ENCODE measurements at places on chromosomes 7 and 10. TPM values are rescaled to one million over a fixed set of nuclear protein-coding genes. Genes with fewer than 3 reads are reported as not detected.

- DNase-seq: no peak
- H3K4me3 ChIP-seq: no peak overlapping the region
- no peak overlapping the region for H3K27ac ChIP-seq
- H3K36me3 ChIP-seq: no peaks in the 10 kb centered on the region
These were observed 214.7 kb downstream of the FRMD4A start for GRCh38 chr10:14116021-14116420.

GRCh38 chr7:17773289-17773626, 167.0 kb downstream of the SNX13 start:
- H3K4me1 ChIP-seq: peaks cover 43% of the 10 kb centered on the region
- H3K27me3 ChIP-seq: no peaks in the 10 kb centered on the region
- no peaks in the 10 kb centered on the region for H3K36me3 ChIP-seq
- no peak overlapping the region for H3K4me3 ChIP-seq
- peak overlapping the region; percentile 70 for H3K27ac ChIP-seq

DNA sequence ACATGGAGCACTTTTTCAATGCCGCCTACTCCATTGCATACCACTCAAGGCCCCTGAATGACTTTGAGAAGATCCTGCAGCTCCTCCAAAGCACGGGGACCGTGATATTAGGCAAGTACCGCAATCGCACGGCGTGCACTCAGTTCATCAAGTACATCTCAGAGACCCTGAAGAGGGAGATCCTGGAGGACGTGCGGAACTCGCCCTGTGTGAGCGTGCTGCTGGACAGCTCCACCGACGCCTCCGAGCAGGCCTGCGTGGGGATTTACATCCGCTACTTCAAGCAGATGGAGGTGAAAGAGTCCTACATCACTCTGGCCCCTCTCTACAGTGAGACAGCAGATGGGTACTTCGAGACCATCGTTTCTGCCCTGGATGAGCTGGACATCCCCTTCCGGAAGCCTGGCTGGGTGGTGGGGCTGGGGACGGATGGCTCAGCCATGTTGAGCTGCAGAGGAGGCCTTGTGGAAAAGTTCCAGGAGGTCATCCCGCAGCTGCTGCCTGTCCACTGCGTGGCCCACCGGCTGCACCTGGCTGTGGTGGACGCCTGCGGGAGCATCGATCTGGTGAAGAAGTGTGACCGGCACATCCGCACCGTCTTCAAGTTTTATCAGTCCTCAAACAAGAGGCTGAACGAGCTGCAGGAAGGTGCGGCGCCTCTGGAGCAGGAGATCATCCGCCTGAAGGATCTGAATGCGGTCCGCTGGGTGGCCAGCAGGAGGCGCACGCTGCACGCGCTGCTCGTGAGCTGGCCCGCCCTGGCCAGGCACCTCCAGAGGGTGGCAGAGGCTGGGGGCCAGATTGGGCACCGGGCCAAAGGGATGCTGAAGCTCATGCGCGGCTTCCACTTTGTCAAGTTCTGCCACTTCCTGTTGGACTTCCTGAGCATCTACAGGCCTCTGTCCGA, 12.7 kb upstream of the ATP6V0E2 start:
- no peak overlapping the region for H3K4me3 ChIP-seq
- no peak overlapping the region for H3K27ac ChIP-seq
- H3K4me1 ChIP-seq: peaks cover 10% of the 10 kb centered on the region
- H3K27me3 ChIP-seq: no peaks in the 10 kb centered on the region
- no peak for DNase-seq

- H3K36me3 ChIP-seq: no peaks in the 10 kb centered on the region
- DNase-seq: no peak
These were observed 185.7 kb downstream of the XPNPEP1 start for GRCh38 chr10:109737626-109738025.

GRCh38 chr10:16857419-16857818, 40.2 kb upstream of the RSU1 start:
- no peak overlapping the region for H3K27ac ChIP-seq
- H3K4me1 ChIP-seq: no peaks in the 10 kb centered on the region
- no peak overlapping the region for H3K4me3 ChIP-seq
- H3K36me3 ChIP-seq: no peaks in the 10 kb centered on the region
- no peak for DNase-seq
- no peaks in the 10 kb centered on the region for H3K27me3 ChIP-seq

GRCh38 chr7:143947111-143947510, 7.5 kb upstream of the OR2F1 start:
- H3K27ac ChIP-seq: no peak overlapping the region
- no peaks in the 10 kb centered on the region for H3K27me3 ChIP-seq
- H3K36me3 ChIP-seq: no peaks in the 10 kb centered on the region
- DNase-seq: no peak
- no peak overlapping the region for H3K4me3 ChIP-seq

DNA sequence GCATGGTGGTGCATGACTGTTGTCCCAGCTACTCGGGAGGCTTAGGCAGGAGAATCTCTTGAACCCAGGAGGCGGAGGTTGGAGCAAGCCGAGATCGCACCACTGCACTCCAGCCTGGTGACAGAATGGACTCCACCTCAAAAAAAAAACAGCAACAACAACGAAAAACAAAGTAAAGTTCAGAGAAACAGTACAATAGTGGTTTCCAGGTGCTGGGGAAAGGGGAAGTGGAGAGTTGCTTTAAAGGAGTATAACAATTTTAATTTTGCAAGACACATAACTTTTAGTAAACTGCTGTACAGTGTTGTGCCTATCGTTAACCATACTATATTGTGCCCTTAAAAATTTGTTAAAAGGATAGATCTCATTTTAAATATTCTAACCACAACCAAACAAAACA, 662.7 kb upstream of the POT1 start:
- H3K36me3 ChIP-seq: no peaks in the 10 kb centered on the region
- no peak for DNase-seq
- no peaks in the 10 kb centered on the region for H3K27me3 ChIP-seq
- H3K4me1 ChIP-seq: no peaks in the 10 kb centered on the region
- no peak overlapping the region for H3K4me3 ChIP-seq
- H3K27ac ChIP-seq: no peak overlapping the region

DNA sequence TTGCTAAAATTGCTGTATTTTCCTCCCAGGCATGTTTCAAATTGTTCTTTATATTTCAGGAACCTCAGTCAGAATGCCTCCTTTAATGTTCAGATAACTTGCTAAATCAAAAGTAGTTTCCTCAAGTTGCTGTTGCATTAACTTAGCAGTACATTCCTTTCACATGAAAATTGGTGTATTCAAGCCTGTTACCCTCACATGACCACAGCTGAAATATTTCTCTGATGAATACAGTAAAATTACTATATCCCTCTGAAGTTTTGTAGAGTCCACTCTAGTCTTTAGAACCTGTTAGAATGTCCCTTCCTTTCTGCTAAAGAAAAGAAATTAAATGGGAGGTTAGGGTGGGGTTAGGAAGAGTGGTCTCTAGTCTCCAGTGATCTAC, 24.5 kb upstream of the C1GALT1 start:
- H3K4me1 ChIP-seq: peaks cover 46% of the 10 kb centered on the region
- peak overlapping the region; percentile 52 for H3K4me3 ChIP-seq
- no peaks in the 10 kb centered on the region for H3K27me3 ChIP-seq
- H3K27ac ChIP-seq: no peak overlapping the region
- H3K36me3 ChIP-seq: no peaks in the 10 kb centered on the region

- no peak overlapping the region for H3K4me3 ChIP-seq
- H3K36me3 ChIP-seq: no peaks in the 10 kb centered on the region
- H3K4me1 ChIP-seq: peaks cover 13% of the 10 kb centered on the region
- DNase-seq: no peak
- no peaks in the 10 kb centered on the region for H3K27me3 ChIP-seq
These were observed 1.8 kb upstream of the IKZF1 start for GRCh38 chr7:50302486-50303334.

DNA sequence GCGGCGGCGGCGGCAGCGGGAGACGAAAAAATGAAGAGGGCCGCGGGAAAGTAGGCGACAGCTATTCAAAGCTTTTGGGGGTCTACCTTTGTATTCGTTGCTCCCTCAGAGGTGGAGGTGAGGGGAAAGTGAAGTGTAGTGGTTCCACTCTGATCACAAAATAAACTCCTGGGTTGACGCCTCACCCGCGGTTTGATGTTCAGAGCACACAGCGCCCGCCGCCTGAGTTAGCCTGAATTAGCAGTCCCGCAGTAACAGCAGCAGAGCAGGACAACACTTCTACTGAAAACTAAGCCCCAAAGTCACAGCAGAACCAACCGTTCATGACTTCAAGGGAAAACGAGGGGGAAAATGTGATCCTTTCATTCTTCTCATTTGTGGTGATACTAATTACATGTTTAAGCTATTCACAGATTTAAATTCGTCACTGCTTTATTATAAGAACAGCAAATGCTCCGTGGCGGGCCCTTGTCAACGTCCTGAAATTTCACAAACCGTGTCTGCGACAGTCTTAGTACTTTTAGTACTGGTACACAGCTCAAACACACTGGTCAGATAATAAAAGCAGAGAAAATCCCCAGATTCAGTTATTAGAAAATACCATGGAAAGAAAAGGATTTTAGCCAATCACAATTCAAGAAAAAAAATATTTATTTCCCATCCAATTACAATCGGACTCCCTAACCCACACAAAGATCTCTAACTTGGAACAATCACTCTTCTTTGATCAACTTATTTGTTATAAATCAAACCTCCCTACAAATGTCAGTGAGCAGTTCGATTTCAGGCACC, 563 bp upstream of the JMJD1C start:
- peak overlapping the region; percentile 95 for H3K4me3 ChIP-seq
- no peaks in the 10 kb centered on the region for H3K36me3 ChIP-seq
- H3K4me1 ChIP-seq: peaks cover 23% of the 10 kb centered on the region
- H3K27ac ChIP-seq: no peak overlapping the region
- DNase-seq: peak; percentile 14
- H3K27me3 ChIP-seq: peaks cover 5% of the 10 kb centered on the region

Gene EFCAB10
- not detected for polyA plus RNA-seq

Gene ALOX5
- polyA plus RNA-seq: 272 TPM

Gene TEX47
- polyA plus RNA-seq: not detected

Gene ACBD5
- polyA plus RNA-seq: 15.5 TPM

Gene GNAI1
- 0.79 TPM for polyA plus RNA-seq

Gene LRRC72
- not detected for polyA plus RNA-seq
